ENCODE measurements at places on chromosomes 13 and 19.

GRCh38 chr19:662207-662961 is 630 bp downstream of the RNF126 start:
- DNase-seq = no peak

- DNase-seq = no peak
Observed at GRCh38 chr13:21676611-21677021, 5.7 kb downstream of the FGF9 start.

GRCh38 chr13:99605420-99606323 is 104.4 kb downstream of the TM9SF2 start:
- peak; percentile 51 for DNase-seq

GRCh38 chr19:33047422-33047821 is 17.3 kb downstream of the RHPN2 start:
- no peak for DNase-seq

DNA sequence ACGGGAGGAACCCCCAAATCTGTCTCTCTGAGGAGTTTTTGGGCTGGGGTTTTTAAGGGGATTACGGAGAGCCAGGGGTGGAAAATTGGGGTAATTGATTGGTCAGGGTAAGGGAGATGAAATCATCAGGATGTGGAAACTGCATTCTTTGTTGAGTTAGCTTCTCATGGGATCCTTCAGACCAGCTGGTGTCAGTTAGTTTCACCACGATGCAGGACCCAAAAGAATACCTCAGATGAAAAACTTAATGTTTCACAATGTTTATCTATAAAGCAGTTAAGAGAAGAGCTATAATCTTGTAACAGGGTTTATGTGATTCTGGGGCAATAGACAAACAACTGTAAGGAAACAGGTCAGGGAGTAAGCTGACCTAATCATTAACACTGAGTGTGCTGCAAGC is 230.8 kb downstream of the POU4F1 start:
- DNase-seq = no peak

- no peak for DNase-seq
Observed at GRCh38 chr13:110983241-110983640, 68.4 kb upstream of the ANKRD10 start.

DNA sequence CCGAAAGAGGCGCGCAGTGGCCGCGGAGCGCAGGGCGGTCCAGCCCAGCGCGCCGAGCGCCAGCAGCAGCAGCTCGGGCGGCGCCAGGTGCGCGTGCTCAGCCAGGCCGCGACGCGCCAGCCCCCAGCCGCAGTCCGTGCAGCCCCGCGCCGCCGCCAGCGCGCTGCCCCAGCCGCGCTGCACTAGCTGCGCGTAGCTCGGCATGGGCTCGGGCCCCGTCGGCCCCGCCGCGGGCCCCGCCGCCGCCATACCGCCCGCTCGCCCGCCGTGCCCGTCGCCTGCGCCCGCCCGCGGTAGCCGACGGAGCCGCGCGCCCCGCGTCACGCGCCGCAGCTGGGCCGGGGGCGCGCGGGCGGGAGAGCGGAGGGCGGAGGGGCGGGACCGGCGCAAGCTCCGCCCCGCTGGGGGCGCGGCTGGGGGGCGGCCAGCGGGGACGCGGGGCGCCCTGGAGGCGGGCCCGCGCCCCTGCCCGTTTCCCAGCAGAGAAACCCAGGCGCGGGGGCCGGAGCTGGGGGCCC is at the start of gene CERS1:
TSS of gene CERS1 (minus strand) at position 335 of the 518 bp plus-strand sequence. CDS start at position 249, 86 bp downstream.
- DNase-seq = no peak

DNA sequence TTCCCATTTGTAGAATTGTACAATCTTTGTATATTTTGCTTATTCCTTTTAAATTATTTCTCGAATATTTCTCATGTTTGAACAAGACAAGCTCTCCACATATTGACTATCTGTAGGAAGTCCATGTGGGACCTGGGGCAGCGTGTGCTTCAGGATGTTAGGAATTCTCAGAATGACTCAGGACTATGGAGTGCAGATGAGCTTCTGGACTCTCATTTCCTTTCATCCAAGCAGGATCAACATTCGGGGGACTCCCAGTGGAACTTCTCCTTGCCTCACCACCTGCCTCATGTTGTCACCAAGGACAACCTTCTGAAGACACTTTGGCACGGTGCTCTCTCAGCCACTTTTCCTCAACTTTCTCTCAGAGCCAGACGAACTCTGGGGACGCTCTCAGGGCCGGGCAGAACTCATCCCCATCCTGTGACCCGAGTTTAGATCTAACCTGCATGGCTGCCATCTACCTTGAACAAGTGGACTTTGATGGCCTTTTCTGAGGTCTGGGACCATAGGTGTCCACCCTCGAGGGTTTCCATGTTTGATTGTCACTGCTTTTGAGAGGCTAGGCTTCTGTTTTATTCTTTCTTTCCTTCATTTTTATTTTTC is 441.7 kb downstream of the IRS2 start:
- no peak for DNase-seq
